Hippocampal formation (tissue), 2 donors: ENCODE measurements at places on chromosomes 11 and 22.

DNA sequence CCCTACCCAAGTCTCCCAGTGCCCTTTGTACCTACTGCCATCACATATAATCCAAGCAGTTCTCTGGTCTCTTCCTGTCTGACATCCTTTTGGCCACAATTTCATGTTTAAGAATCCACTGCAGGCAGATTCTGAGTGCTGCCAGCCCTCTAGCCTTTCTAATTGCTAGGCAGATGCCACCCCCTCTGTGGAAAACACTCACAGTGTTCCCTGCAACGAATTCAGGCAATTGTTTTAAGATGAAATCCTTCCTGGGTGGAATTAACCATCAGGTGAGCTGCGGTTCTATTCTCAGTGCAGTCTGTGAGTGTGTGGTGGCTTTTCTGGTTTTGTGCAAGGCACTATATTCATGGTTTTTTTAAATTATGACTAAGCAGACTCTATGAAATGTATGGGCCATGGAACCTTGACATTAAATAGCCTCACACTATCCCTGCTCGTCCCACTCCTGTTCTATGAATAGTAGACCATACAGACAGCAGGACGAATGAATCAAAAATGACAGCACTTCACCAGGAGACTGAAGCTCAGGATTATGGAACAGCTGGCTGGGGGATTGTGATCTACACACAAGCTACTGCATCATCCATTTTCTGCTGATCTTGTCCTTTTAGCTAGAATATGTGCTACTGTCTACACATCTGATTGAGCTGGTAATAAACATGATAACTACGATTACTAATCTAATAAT lies 29.8 kb upstream of the BMAL1 start:
- DNase-seq, result no peak

DNA sequence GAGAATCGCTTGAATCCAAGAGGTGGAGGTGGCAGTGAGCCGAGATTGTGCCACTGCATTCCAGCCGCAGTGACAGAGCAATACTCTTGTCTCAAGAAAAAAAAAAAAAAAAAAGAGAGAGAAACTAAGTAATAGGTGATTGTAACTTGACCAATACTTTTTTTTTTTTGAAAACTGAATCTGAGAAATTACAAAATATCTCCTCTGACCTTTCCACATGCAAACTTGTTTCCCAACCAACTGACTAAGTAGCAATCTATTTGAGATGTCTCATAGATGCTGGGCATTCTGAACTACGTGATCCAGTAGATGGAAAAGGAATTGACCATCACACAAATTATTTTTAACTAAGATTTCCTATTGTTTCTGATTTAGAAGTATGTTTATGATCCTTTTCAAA lies 407.3 kb upstream of the CHORDC1 start:
- no peak for DNase-seq

DNA sequence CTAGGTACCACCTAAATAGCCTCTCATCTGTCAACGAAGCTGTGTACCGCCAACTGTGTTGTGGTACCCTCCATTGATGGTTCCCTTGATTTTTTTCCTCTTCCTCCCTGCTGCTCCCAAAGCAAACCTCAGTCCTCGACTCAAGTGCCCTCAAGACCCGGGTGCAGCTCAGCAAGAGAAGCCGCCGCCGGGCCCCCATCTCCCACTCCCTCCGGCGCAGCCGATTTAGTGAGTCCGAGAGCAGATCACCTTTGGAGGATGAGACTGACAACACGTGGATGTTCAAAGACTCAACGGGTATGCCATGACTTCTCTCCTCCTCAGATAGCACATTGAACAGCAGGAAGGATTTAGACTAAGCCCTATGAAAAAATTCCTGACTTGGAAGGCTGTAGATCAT lies 22.4 kb upstream of the CRYBB3 start:
- no peak for DNase-seq

GRCh38 chr11:12285811-12286222 lies 91.6 kb upstream of the PARVA start:
- no peak for DNase-seq

DNA sequence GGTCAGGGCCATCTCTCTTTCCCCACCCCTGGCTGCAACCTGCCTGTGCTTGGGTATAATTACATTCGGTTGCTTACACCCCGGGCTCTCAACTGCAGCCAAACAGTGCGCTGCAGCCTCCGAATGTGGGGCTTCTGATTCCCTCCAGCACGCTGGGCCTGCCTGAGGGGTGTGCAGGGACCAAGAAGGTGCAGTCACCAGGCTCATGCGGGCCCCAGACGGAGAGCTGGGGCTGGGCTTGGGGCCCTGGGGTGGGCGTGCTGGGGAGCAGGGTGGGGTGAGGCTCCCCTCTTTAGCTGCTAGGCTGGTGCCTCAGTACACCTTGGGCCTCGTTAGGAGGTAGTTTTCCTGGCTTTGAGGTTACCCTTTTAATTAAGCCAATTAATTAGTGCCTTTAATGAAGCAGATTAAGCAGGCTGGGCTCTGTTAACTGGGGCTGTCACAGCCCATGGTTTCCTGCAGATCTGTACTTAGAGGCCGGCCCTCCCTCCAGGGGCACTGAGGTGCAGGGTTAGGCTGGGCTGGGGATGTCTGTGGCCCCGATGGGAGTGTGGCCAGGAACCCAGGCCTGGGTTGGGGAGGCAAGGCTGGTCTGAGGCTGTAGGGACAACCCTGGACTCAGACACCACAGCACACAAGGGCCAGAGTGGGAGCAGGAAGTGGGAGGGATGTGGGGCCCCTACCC lies 17.3 kb downstream of the FLRT1 start:
- no peak for DNase-seq

- no peak for DNase-seq
Measured at GRCh38 chr11:12102588-12103410, 7.6 kb upstream of the MICAL2 start.

DNA sequence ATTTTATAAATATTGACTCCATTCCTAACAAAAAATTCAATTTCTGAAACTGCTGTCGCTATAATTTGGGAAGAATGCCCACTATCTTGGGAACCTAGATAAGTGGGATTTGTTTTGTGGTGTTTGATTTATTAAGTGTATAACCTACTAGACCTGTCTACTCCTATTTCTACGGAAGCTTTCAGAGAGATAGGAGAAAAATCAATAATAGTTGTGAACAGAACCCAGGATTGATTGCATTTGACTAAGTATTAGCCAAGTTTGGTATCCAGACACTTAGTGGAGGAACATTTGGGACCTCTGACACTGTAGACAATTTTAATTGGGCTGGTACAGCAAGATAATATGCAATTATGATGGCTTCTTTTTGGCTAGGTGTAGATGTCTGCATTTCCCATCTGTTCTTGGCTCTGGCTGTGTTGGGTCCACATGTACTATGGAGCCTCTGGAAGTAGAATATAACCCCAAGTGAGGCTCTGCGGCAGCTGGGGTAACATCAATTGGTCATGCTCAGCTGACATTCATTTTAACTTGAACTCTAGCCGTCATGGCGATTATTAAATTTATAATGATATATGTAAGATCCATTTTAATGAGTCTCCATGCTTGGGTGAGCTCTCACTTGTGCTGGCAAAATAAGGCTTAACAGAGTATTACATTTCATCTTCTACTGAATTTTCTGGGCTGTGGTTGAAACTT lies 111.5 kb upstream of the E2F8 start:
- DNase-seq, result no peak

DNA sequence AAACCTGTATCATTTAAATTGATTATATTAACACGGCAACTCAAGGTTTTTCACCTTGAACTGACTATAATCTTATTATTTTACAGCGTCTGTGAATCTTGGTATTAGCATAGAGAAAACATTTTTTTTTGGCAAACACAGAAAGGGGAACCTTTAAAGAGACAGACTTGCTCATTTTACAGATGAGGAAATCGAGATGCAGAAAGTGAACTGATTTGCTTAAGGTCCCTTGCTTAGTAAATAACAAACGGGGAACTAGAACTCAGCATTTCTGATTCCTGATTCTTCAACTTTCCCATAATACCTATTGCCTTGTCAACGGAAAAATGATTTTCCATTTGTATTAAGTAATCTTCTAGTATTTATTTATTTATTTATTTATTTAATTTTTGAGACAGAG lies 33.2 kb upstream of the CECR2 start:
- no peak for DNase-seq

- DNase-seq, result no peak
Measured at GRCh38 chr22:39269095-39269790, 24.5 kb upstream of the PDGFB start.

GRCh38 chr11:104916442-104916841 lies 18.2 kb upstream of the CASP12 start:
- DNase-seq, result no peak

GRCh38 chr22:24836282-24836681 lies 30.3 kb downstream of the SGSM1 start:
- DNase-seq, result no peak

DNA sequence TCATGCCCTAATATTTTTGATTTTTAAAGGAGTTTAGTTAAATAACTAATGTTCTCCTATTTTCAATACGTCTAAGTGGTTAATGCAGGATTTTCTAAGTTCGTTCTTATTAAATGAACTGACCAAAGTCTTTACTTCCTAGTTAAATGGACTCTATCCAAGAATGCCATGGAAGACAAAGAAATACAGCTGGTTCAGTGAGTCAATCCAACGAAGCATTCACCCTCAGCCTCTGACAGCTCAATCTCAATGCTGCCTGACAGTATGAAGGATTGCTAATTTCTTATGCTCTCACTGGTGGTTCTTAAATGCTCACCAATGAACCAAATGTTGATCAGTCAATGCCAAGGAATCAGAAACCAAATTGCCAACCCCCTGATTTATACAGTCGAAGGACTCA lies 219.4 kb downstream of the CADM1 start:
- no peak for DNase-seq

GRCh38 chr11:86702220-86702983 lies 30.0 kb upstream of the ME3 start:
- DNase-seq, result no peak

DNA sequence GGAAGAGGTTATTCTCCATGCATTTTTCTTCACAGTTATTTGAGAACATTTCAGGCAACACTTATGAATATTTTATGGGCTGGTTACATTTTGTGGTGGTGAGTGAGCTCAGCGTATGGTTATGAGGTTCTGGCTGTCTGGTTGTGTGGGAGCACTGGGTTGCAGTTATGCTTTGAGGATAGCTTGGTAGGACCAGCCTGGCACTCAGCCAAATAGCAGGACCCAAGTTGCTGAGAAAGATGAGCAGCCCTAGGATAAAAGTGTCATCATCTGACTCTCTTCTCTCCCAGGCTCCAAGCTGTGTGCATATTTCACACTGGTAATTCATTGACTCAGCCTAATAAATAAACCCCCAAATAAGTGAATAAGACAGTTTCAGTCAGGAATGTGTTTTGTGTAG lies 8.1 kb upstream of the SRSF8 start:
- DNase-seq, result no peak

GRCh38 chr11:93193731-93194130 lies 4.1 kb downstream of the SLC36A4 start:
- no peak for DNase-seq

DNA sequence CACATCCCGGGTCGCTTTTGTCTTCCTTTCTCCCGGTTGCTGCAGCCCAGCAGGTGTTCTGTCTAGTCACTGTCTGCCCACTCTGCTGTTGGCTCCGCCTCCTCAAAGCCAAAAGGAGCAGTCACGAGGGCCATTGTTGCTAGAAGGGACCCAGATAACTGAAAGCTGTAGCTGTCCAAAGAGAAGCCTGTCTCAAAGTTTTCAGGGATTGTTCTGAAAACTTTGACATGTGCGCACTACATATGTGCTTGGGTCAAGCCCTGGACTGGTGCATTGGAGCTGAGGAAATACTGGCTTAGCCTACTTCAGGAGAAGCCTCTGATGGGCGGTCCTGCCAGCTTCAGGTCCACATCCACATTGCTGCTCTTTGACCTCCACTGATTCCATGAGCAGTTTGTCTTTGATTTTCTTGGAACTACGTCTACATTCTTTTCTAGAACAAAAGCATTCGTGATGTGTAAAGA lies 8.8 kb upstream of the OR2AT4 start:
- DNase-seq, result no peak

- no peak for DNase-seq
Measured at GRCh38 chr11:34564406-34564805, 50.8 kb upstream of the ELF5 start.

DNA sequence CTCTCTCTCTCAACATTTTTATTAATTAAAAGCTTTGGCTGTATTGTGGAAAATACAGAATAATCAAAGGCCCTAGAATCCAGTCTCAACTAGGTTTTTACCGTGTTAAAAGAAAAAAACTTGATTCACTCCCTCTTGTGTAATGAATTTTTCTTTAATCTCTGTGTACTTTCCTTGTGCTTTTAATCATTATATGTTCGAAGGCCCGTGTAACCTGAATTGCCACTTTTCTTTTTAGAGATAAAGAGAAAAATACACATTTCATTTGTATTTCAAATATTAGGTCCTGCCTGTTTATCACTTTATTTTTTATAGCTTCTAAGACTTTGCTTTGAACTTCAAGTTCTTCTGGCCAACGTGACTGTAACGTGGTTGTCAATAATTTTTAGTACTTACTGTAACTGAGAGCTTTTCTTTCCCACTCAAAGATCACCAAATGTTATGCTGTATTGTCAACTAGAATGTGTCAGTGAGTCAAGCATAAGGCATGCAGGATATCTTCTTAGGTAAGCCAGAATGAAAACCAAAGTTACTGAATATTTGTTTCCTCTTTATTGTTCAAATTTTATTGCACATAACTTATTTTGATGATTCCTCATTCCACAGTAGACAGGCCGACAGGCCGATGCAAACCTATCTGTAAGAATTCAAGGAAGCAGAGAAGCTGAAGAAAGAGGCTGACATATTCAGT lies 23.3 kb upstream of the FAR1 start:
- DNase-seq, result no peak
